ENCODE measurements at places on chromosomes 4 and X.

DNA sequence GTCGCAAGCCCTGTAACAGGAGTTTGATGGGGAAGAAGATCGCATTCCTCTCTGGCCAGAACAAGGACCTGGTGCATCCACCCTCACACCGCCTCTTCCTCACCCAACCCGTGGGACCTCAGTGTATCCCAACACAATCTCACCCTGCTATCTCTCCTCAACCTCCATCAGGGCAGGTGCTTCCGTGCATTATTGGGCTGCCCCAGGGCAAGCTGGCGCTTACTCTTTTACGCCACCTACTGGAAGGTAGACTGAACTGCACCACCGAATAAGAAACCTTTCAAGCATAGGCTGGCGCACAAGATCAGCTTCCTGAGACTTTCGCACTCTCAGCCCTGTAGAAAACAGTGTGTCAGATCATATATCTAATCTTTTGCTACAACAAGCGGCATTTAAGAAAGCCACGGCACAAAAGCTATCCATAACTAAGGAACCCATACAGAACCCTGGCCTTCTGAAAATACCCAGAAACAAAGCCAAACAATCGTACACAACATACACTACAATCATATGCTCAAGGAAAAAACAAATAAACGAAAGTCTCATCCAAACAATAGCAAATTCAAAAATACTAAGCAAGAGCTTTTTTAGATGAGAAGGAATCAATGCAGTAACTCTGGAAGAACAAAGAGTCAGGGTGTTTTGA lies 209.3 kb downstream of the UGT8 start:
- DNase-seq = no peak

GRCh38 chr4:4727536-4727935 lies 131.9 kb upstream of the MSX1 start:
- DNase-seq = no peak

GRCh38 chr4:182465979-182466378 lies 222.8 kb downstream of the TENM3 start:
- DNase-seq = no peak

- no peak for DNase-seq
Measured at GRCh38 chrX:46865281-46865680, 28.4 kb downstream of the RP2 start.

- DNase-seq = no peak
Measured at GRCh38 chrX:40273356-40274050, 175.7 kb upstream of the BCOR start.

All from neural crest cell (in vitro differentiated cells).